ENCODE measurements at places on chromosomes 12 and 14.

GRCh38 chr12:31226639-31227038, 99.3 kb downstream of the SINHCAF start:
- peak; percentile 59 for DNase-seq

DNA sequence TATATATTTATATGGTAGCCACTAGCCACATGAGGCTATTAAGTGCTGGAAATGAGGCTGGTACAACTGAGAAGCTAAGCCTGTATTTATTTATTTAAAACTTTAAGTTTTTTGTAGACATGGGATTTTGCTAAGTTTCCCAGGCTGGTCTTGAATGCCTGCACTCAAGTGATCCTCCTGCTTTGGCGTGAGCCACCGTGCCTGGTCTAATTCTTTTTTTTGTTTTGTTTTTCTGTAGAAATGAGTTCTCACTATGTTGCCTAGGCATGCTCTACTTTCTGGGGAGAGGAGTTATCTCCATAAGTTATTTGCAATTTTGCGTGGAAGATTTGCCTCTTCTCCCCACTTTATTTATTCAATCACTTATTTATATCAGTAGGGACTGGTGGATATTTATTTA, 4.8 kb upstream of the SNRNP35 start:
- no peak for DNase-seq

DNA sequence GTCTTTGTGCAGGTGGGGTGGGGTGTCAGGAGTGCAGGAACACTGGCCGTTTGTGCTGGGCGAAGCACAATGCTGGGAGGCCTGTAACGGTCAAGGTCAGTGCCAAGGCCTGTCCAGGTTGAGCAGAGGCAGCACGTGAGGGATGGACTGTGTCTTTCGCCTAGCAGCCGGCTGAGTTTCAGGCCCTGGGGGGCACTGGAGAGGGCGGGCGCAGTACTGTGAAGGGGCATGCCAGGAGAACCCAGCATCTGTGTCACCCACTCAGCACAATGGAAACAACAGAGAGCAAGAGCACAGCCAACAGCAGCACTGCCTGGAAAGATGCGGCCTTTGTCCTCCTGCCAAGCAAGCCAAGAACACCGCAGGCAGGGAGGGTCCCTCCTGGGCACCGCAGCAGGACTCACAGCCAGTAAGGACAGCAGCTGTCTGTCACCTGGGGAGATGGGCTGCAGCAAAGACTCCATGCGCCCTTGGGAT, 25.2 kb downstream of the SLC25A47 start:
- DNase-seq, result no peak

DNA sequence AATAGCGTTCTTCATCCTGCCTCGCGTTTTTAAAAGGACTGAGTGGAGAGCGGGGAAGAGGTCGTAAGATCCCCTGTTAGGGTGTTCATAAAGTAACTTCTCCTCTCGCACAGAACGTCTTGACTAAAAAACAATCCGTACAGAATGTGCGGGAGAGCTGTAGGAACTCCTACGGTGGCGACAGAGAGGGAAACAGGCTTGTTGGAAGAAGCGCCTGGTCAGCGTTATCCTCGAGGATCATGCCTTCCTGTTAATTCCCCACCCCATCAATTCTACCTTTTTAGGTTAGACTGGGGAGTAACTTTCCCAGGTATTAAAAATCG, 399 bp upstream of the WASHC4 start:
- DNase-seq, result no peak

DNA sequence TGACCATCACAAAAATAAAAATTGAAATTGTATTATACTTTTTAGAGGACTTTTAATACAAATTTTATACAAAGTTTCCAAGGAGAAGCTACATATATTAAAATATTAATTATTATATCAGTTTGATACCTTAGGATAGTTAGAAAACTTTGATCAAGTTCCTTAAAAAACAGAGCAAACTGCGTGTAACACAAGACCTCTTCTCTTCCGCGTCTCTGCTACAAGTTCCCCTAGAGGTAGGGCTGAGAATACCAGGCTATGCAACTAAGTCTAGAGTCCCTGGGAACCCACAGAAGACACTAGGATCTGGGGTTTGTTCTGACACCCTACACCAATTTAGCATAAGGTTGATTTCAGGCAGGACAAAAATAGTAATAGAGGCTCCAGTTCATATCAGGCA, 319.0 kb downstream of the FOXG1 start:
- DNase-seq, result no peak

DNA sequence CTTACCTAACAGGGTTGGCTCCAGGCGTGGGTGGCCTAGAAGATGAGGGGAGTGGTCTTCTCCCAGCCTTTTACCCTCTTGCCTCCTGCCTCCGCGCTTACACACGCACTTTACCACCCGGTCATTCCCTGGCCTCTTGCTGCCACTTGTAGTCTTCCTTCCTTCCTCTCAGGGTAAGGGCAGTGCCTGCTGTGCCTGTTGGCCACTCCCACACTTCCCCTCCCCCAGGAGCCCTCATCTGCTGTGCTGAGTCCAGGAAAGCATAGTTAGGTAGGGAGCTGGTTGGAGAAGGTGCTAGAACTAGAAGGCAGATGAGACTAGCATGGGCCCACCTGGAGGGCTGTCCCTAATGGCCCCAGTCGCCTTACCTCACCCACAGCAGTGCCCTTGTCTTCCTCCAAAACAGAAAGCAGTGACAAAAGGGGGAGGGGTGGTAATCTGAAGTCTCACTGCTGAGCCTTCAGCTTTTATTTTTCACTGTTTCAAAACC, 54.3 kb upstream of the SRSF5 start:
- DNase-seq, result peak; percentile 61

GRCh38 chr14:81062816-81063215, 107.4 kb downstream of the TSHR start:
- peak; percentile 39 for DNase-seq

DNA sequence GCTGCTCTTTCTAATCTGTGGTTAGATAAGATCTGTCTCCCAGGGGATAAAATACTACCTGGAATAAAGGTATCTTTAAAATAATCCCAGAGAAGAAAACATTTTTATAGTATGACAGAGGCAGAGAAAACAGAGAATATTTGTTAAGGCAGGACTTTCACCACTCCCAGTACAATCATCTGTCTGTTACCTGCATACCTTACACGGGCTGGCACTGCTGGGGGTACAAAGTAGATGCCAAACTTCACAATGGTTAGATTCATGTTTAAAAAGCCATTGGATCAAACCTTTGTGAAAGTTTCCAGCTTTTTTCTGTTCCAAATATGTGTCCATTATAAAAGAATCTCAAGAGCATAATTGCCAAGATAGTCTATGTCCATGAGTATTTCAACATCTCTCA, 273.6 kb upstream of the BTG1 start:
- DNase-seq, result no peak

GRCh38 chr14:40576880-40577478, 1029.7 kb upstream of the LRFN5 start:
- no peak for DNase-seq

DNA sequence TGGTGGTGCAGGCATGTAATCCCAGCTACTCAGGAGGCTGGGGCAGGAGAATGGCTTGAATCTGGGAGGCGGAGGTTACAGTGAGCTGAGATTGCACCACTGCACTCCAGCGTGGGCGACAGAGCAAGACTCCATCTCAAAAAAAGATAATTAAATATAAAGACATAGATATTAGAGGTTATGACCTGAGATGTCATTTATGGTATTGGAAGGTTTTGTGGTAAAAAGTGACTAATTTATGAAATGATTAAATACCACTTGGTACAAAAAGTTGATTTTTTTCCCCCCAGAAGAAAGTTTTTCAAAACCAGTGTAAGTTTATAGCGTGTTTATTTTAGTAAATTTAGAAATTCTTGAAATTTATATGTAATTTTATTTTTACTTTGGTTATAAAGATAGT, 4.3 kb downstream of the AEBP2 start:
- DNase-seq, result no peak

DNA sequence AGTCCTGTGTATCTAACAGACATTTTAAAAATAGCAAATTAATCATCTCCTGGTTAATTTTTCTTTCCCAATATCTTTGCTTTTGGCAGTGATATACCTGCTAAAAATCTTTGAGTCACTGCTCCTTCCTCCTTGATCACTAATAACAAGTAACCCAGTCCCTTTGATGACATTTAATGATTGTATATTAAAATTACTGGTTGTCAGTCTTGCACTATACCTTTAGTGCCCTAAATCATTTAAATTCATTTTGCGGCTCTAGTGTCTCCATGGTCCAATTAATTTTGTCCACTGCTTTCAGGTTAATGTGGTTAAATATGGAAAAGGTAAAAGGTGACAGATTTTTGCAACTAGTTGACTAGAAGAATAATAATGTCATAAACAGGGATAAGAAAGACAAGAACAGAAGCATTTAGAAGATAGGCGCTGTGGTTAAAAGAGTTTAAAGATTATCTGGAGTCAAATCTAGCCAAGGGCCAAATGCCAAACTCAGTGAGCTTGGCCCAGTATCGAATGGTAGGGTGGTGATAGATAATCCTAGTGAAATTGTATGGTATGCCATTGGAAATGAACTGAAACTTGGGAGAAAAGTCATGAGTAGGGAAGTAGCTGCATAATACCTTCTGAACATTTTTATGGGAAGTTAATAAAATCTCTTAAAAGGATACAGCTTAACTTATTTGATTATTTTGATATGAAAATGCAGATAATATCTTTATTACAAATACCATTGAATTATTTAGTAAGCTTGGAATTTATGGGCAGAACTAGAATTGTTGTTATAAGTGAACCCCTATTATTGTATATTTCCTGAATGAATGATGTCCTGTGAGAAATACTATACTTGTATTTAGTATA, 115.0 kb downstream of the PCNX1 start:
- DNase-seq, result no peak

DNA sequence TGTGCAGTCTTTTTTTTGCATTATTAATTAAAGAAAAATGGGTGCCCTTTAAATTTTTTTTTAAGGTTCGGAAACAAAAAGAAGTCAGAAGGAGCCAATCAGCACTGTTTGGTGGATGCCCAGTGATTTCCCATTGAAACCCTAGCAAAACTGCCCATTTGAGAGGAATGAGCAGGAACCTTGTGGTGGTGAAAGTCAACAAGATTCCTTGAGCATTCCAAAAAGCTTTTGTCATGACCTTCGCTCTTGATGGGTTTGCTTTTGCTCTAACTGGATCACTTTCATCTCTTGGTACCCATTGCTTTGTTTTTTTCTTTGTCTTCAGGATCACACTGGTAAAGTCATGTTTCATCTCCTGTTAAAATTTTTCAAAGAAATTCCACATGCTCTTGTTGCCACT, 54.1 kb downstream of the ADIPOR2 start:
- no peak for DNase-seq

DNA sequence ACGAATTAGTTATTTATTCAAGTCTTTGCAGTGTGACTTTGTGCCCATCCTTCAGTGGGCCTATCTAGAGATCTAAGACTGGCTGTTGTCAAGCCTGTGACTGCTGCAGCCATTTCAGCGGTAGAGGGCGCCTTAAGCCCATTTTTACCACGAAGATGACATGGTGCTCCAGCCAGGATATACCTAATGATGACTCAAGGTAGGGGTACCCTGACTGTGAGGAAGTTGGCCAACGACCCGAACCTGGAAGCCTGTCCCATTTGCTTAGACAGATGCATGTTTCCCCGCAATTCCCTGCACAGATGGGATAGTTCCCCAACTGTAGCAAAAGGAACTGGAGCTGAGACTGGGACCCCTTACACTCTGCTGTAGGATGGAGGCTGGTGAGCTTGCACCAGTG, 41.3 kb downstream of the RAB3IP start:
- peak; percentile 20 for DNase-seq

DNA sequence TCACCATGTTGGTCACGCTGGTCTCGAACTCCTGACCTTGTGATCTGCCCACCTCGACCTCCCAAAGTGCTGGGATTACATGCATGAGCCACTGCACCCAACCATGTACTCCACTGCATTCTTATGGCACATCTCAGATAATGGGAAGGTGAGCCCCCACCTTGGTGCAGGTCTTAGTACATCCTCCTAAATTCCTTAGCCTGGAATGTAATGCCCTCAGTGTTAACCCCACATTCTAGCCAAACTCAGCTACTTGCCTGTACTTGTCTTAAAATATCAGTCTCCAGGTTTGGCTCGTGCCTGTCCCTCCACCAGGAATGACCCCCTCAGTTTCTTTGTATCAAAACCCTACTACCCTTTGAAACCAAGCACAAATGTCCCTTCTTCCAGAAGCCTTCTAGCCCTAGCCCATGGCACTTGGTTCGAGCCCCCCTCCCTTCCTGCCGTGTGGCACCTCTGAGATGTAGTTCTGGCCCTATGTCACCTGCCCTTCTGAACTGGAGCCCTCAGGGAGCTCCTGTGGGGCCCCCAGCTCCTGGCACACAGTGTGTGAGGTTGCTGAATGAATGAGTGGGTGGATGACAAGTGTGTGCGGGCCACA, 8.4 kb downstream of the KCNH3 start:
- no peak for DNase-seq

- DNase-seq, result no peak
Measured at GRCh38 chr12:106301241-106301610, 1.3 kb upstream of the TCP11L2 start.

GRCh38 chr14:30620178-30620577, 1.9 kb upstream of the SCFD1 start:
- DNase-seq, result no peak

- DNase-seq, result no peak
Measured at GRCh38 chr12:54227376-54227775, 38.6 kb upstream of the SMUG1 start.

DNA sequence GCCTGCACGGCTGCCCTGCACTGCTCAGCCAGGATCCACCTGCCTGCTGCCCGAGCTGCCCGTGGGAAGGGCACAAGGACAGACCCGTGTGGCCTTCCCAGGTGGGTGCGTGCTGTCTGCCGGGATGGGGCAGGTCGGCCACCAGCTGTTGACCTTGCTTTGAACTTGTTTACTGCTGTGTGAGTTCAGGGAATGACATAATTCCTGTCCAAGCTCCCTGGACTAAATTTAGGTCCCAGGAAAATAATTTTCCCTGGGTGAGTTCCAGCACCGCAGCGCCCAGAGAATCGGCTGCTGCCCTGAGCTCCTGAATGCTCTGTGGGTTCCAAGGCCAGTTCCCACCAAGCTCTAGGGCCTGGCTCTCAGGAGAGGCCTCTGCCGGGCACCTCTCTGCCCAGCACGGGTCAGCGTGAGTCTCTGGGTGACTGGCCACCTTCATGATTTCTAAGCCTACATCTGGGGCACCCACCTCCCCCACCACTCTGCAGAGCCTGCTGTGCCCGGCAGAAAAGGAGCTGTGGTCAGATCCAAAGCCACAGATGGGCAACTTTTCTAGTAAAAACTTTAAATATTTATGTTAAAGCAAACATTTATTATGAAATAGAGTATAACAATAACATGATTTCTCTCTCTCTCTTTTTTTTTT, 27.2 kb upstream of the MLXIP start:
- DNase-seq, result no peak

All from SHP77 (cell line).